Naive thymus-derived CD8-positive, alpha-beta T cell (primary cell): ENCODE measurements at places on chromosomes 11 and 22. TPM values are rescaled to one million over a fixed set of nuclear protein-coding genes. Genes with fewer than 3 reads are reported as not detected.

- no peak for DNase-seq
These were observed 11.2 kb downstream of the MLC1 start for GRCh38 chr22:50074056-50074455.

DNA sequence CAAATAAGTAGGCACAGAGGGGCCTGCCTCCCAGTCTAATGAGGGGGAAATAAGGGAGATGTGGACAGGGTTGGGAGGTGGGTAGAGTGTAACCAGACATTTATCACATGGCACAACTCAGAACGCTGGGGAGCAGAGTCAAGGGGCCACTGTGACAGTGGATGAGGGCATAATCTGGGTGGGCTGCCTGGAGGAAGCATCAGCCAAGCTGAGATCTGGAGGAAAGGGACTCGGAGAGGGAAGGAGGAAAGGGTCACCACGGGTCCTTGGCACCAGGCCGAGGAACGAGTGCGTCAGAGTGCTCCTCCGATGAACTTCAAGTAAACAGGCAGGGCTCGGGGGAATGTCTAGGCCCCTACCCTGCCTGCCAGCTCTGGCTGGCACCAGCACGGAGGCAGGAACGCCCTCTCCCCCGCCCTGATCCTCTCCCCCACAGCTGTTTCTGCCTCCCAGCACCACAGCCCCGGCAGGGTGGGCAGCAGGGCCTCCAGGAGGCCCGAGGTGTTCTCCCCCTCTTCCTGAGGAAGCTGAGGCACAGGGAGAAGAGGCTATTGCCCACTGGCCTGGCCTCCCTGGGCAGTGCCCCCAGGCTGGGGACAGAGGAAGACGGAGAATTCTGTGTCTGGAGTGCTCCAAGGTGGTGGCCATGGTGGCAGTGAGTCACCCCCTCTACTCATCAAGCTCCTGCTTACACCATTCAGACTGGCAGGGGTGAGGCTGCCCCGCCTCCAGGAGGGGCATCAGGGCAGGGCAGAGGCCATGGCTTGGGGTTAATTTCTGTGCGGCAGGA is 4.2 kb downstream of the ALDH3B1 start:
- DNase-seq, result no peak

- DNase-seq, result no peak
These were observed 1518.5 kb downstream of the BRD1 start for GRCh38 chr22:48309115-48309705.

GRCh38 chr11:72552399-72552910 is 118.1 kb upstream of the CLPB start:
- no peak for DNase-seq

- no peak for DNase-seq
These were observed 16.3 kb upstream of the ARFGAP3 start for GRCh38 chr22:42873356-42873755.

DNA sequence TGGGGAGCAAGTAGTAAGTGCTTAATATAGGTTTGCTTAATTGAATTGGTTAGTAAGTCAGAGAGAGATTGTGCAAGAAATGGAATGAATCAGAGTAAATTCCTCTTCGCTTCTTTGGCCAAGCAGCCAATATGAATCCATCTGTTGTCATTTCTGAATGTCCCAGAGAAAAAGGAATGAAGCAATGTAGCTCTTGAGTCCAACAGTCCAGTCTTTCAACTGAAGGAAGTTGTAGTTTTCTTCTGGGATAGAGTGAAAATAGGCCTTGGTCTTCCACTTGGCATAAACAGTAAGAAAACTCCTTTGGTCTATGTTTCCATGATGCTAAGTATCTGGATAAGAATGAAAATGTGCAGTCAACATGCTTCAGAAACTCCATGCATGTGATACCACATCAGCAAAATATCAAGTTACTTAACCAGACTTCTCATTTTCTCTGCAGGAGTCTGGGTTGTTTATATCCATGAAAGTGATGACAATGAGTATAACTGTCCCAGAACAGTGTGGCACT is 1.8 kb upstream of the FIBIN start:
- no peak for DNase-seq

- no peak for DNase-seq
These were observed 113.3 kb upstream of the ALX4 start for GRCh38 chr11:44423289-44423688.

DNA sequence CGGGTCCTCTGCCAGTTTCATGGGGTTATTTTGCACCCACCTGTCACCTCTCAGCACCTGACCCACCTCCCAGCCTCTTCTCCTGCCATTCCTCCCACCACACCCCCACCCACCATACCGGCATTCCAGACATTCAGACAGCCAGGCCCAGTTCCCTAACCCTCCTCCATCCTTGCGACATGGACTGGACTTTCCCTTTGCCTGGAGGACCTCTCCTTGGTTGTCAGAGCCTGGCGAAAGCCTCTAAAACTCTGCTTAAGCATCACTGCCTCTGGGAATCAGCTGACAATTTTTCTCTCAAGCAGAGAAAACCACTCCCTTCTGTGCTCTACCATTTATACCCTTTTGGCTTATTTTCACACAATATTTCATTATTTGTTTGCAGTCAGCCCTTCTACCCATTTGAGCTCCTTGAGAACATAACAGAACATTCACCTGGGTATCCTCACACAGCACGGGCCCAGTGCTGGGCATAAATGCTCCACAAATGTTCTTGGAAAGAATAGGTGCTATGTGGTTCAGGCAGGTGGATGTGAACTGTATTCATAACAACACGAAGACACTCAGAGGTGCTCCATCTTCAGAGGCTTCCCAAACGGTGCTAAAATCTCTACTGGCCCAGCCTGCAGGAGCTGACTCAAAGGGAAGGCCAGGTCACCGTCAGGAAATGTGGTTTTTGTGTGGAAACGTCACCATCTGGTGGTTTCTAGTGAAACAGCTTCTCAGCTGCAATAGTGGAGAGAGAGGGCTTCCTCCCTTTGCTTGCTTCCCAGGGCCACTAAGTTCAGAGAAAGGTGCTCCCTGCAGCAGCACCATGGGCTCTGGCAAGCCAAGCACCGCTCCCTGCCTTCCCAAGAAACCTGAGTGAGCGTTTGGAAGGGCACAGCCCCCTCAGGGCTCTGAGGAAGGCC is 10.4 kb downstream of the SPATA19 start:
- DNase-seq, result no peak

DNA sequence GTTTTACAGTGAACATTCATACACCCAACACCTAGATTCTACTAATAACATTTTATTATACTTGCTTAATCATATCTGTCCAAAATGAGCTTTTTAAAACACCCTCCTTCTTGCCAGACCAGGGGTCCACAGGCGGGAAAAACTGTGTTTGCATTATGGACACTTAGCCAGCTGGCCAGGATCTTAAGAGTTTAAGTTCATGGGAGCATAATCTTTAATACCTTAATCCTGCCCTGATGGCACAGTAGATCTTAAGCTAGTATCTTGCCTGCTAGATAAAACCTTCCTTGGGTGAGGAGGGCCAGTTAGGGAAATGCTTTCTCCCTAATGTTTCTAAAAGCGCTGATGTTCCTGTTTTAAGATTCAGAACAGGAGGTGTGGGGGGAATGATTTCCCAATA is 13.1 kb upstream of the CCDC134 start:
- DNase-seq, result no peak

DNA sequence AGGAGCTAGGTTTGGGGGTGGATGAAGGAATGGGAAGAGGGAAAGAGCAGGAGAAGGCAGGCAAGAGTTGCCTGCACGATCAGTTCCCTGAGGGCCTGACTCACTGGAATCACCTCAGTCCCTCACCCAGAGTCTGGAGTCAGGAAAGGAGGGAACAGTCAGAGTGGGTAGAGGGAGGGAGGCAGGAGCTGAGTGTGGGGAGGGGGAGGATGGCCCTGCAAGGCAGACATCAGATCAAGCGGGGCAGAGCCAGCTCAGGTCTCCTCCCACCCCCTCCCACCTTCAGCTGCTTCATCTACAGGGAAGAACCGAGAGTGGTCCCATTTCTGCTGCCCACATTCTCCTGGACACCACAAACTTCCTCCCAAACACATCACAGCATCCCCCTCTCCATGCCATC is 58.9 kb downstream of the PDE2A start:
- no peak for DNase-seq

DNA sequence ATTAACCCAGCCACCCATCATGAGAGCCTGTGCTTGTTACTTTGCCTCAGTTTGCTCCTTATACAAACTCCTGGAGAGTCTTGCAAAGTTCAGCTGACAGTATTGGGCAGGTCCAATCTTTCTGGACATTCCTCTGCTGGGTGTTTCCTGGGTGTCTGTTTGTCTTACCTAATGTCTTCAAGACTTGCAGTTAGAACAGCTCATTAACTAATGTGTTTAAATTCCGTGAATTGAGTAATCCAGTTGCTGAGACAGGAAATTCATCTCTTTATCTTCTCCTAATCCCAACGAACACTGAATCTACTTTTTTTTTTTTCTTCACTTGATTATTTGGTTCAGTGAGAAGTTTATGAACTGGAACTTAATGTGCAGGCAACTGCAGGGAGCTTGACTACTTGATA is 20.6 kb downstream of the BCO2 start:
- no peak for DNase-seq

- DNase-seq, result no peak
These were observed 494.5 kb upstream of the LARGE1 start for GRCh38 chr22:34414467-34415440.

DNA sequence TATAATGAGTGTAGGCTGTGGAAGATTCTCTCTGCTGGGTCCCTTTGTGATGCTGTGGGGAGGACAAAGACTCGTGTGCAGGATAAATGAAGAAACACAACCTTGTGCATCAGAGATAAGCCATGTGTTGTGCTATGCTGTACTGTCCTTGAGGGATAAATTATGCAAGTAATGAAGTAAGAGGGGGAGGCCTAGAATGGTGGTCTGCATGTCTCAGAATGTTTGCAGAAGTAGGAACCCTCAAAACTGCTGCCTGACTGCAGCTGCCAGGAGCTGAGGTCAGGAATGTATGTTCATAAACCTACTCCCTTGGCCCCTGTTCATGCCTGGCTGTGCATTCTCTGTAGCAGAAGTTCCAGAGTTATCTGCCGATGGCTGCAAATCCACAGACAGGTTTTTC is 4.6 kb upstream of the SMCO4 start:
- no peak for DNase-seq

DNA sequence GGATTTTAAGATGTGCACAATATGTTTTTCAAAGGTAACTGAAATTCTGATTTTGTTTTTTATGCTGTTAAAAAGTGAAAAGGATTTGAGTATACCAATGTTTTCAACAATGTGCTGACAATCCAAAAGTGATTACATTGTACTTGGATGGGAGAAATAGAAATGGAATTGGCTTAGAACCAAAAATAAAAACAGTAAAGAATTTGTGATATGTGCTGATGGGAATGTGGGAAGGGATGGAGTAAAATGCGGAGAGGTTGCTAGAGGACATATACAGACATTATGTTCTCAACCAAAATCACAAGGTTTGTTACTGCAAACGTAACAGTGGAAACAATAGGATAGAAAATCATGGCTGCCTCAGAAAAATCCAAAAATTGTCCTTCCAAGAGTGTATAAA is 279.3 kb upstream of the TENM4 start:
- DNase-seq, result no peak

GRCh38 chr11:101705972-101706371 is 122.2 kb upstream of the TRPC6 start:
- DNase-seq, result no peak

GRCh38 chr11:132046288-132046865 is 676.0 kb downstream of the NTM start:
- DNase-seq, result no peak

- no peak for DNase-seq
These were observed 463 bp downstream of the RAD9A start for GRCh38 chr11:67392183-67392715.

The PRAME gene
- not detected for total RNA-seq

The FAM181B gene
- not detected for total RNA-seq

The MMP20 gene
- total RNA-seq, result not detected

The CNTN5 gene
- not detected for total RNA-seq

The TSKU gene
- total RNA-seq, result not detected

The CCDC116 gene
- total RNA-seq, result 0.93 TPM

The HEPN1 gene
- total RNA-seq, result not detected

The USP2 gene
- 0.16 TPM for total RNA-seq
